Activated gamma-delta T cell treated with Interleukin-2 at 50 U/mL for 16 hours (primary cell): ENCODE measurements at places on chromosomes 7 and 10.

DNA sequence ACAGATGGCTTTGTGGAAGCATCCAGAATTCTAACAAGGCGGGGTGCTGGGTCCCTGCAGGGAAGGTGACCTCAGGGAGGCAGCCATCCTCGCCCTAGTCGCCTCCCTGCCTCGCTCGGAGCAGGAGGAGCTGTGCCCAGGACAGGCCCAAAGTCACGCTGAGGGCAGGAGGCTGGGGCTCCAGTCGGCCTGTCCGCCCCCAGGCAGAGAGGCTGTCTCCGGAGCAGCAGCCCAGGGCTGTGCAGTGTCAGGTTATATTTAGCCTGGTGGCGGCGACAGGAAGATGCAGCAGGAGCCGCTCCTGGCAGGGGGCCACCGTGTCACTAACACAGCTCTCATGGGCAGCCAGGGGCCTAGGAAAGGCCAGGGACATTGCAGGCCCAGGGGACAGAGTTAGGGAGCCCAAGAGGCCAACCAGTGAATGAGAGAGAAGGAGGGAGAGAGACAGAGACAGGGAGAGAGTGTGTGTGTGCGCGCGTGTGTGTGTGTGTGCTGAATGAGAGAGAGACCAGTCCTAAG, 13.5 kb downstream of the KCNH2 start:
- no peak for DNase-seq

DNA sequence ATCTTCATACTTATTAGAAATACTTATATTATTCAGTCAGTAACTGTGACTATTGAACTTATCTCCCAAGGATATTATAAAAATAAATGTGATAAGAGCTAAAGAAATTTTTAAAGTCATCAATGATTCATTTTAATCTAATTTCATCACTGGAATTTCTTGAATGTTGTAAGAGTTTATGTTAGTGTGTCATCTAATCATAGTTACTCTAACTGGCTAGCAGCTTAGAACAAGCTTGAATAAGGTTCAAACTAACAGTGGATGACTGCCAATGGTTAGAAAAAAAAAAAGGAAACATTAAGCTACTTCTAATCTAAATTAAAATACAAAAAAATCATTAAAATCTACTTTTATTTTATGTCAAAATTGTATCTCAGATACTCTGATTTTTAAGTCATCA, 1066.3 kb downstream of the CNTNAP2 start:
- no peak for DNase-seq

DNA sequence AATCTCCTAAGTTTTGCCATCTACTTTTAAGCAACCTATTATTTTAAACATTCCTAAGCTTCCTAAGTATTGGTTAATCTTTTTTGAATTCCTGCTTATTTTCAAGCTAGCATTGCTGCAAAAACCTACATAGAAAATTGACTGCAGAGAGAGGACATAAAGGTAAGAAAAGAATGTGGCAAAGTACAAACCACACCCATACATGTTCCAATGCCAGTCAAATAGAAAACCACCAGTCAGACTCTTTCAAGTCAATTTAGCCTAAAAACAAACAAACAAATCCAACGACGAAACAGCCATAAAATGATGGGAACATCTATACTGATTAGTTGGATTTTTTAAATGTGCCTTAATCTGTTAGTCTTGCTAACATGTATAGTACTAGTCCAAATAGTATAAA, 804.8 kb downstream of the GRM8 start:
- no peak for DNase-seq

- DNase-seq = no peak
These were observed 163.0 kb upstream of the LAMB4 start for GRCh38 chr7:108293149-108293612.

- no peak for DNase-seq
These were observed 670 bp upstream of the AGK start for GRCh38 chr7:141550386-141551093.

DNA sequence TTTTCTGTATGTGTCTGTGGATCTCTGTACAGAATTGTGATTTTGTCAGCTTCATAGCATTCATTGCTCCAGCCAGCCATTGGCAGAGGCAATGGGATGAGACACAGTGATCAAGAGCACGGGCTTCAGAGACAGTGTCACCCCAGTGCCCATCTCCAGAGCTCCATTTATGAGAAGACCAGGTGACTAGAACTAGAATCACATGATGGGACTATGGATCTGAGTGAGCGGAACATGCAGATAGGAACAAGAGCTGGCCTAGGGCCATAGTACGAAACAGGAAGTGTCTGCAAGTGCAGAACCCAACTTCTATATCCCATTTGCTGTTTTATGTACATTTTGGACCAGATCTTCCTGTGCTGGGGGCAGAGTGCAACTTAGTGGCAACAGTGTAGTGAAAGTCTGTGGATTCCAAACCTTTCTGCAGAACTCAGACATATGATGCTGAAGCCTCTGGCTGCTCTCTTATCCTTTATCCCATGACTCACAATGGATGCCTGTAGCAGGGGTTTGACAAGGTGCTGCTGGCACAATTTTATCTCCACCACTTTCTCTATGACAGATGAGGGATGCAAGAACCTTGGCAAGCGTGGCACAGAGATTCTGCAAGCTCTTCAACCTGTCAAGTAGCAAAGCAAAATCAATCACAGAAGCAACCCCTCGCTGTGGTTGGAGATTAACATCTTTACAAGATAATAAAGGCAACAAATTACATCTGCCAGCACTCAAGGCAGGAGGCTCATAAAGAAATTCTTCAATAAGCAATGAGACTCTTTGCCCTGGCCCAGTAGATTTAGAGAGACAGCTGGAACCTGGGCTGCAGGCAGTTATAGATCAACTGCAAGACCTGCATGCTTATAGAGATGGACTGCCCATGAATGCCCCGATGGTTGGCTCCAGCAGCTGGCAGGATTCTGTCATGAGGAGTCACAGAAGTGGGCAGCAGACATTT, 681.3 kb downstream of the TNS3 start:
- DNase-seq = no peak

GRCh38 chr10:96511044-96511945, 2.4 kb downstream of the TLL2 start:
- no peak for DNase-seq

DNA sequence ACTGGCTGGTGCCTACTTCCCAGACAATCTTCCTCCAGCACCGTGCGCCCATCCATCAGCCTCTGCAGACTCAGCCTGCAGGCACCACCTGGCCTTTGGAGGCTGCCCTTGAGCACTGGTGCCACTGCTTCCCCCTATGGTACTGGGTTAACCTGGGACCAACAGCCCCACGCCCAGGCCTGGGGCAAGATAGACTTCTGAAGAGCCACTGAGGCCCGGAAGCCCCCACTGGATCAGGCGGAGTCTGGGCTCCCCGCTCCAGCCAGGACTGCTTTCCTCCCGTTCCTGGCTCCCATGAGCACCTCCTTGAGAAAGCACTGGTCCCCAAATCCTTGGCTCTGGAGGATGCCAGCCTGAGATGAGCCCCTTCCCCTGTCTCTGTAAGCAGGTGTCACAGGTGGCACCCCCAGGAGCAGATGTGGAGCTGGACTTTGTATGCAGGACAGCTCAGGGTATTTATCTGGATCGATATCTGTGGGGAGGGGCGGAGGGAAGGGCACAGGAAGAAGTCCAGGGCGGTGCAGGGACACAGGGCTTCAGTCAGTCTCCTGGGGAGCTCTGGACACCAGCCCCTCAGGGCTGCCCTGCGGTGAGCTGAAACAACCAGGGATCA, 206.5 kb upstream of the PPP2R2D start:
- DNase-seq = no peak

GRCh38 chr7:66206934-66207240, 1.8 kb downstream of the TPST1 start:
- DNase-seq = no peak

DNA sequence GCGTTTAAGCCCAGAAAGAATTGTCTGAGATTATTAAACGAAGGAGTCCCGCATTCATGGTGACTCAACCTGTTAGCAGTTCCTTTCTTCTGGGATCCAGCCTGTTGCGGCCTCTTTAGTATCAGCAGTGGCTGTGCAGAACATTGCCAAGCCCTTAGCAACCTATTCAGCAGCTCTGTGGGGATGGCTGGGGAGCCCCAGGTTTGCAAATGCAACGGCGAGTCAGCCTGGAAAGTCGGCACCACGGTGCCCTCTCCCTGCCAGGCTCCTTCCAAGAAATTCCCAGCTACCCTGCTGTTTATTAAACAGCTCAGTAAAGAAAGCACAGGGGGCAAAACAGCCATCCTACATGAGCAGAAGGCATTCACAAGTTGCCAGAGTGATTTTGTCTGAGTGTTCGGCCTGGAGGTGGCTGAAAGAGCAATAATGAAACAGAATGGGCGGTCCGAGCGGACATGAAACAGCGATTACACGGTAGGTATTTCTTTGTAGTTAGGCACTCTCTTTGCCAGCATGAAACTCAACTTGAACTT, 198.3 kb downstream of the BAMBI start:
- DNase-seq = no peak

DNA sequence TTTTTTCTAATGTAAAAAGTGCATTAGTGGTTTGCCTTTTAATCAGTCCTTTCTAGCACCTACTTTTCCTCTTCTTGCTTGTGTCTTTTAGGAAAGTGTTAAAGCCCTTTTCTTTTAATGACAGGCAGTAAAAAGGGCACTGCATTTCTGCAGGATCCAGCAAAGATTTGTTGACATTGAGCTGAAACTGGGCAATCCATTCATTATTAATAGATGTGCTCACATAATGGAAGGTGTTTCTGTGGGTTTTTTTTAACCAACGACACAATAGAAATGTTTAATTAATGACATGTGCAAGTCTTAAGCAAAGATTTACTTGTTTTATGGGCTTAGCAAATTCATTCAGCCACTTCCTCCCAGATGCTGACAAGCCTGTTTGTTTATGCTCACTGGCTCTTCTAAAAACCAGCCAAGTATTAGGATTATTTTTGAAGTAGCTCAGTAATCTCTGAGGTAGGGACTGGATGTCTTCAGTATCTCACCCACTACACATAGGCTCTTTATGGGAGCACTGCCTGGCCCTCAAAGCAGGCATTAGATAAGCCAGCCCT, 1201.1 kb downstream of the SORCS1 start:
- no peak for DNase-seq
